ENCODE measurements at places on chromosomes 12 and 14.
A peak's percentile ranks its signal among the peaks of the same experiment; 100 is the strongest.

DNA sequence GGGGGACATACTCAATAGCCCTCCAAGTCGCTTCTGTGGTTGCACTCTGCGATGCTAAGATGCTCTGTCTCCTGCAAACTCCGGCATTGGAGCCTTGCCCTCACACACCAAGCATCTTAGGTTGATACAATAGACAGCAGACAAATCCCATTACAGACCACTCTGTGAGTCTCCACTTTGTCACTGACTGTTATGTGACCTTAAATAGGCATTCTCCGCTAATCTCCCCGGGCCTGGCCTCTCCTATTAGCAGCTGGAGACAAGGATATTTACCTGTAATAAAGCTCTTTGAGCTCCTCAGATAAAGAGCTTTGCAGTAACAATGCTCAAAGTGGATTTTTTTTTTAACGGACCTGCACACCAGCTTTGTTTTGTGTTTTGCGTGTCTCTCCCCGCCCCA lies 479.7 kb upstream of the TBX3 start:
- DNase-seq, result no peak

DNA sequence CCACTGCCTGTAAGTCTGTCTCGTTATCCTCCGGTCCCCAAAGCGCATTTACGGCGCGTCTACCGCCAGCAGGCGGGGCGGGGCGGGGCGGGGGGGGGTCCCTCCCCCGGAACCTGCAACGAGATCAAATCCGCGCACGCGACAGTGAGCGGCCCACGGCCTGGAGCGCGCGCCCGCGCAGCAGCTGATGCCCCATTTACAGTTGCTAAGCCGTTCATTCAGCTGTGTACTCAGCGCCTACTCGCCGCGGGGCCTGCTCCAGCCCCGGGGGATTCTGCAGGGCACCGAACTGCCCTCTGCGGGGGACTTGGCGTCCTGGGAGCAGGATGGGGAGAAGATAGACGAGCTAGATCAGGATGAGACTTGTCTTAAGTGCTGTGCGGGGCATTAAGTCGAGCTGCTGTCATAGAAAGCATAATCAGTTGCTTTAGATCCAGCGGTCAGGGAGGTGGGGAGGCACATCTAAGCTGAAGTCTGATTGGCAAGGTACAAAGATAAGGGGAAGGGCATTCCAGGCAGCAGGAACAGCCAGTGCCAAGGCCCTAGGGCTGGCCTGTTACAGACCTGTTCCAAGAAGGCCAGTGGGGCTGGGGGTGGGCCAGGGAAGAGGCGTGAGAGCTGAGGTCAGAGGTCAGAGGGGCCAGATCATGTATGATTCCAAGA lies 1.4 kb upstream of the CCDC85C start:
- peak; percentile 78 for DNase-seq

- no peak for DNase-seq
Observed at GRCh38 chr14:75242546-75243273, 35.9 kb upstream of the FOS start.

GRCh38 chr12:124640056-124640455 lies 72.6 kb upstream of the NCOR2 start:
- DNase-seq, result no peak

- peak; percentile 5 for DNase-seq
Observed at GRCh38 chr12:100567945-100568344, 5.5 kb upstream of the GAS2L3 start.
